ENCODE measurements at places on chromosomes 4 and X. TPM values are rescaled to one million over a fixed set of nuclear protein-coding genes. Genes with fewer than 3 reads are reported as not detected.

- DNase-seq = no peak
Measured at GRCh38 chrX:105120463-105120862, 100.0 kb downstream of the TEX13A start.

The GLRA3 gene
- polyA plus RNA-seq = not detected

The RENBP gene
- 5.1 TPM for polyA plus RNA-seq

- no peak for DNase-seq
Measured at GRCh38 chr4:120664851-120665250, 257.7 kb downstream of the PRDM5 start.

The ATG4A gene
- polyA plus RNA-seq = 22.9 TPM

DNA sequence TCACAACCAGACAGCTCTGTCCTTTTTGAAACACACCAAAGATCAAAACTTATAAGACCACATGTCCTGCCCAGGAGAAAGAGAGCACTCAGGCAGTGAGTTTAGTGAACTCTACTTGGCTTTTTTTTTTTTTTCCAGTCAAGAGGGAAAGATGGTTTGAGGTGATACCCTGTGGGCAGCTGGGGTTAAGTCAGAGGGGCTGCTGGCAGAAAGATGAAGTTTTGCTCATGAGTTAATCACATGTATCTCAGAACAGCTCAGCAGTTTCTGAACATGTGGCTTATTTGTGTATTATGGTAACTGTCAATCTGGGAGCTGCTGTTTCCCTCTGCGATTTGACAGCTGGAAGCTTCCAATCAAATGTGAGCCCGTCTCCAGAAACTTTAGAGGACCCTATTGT, 56.4 kb upstream of the MAP3K15 start:
- DNase-seq = no peak

GRCh38 chr4:32672359-32672758, 1952.2 kb downstream of the PCDH7 start:
- DNase-seq = no peak

DNA sequence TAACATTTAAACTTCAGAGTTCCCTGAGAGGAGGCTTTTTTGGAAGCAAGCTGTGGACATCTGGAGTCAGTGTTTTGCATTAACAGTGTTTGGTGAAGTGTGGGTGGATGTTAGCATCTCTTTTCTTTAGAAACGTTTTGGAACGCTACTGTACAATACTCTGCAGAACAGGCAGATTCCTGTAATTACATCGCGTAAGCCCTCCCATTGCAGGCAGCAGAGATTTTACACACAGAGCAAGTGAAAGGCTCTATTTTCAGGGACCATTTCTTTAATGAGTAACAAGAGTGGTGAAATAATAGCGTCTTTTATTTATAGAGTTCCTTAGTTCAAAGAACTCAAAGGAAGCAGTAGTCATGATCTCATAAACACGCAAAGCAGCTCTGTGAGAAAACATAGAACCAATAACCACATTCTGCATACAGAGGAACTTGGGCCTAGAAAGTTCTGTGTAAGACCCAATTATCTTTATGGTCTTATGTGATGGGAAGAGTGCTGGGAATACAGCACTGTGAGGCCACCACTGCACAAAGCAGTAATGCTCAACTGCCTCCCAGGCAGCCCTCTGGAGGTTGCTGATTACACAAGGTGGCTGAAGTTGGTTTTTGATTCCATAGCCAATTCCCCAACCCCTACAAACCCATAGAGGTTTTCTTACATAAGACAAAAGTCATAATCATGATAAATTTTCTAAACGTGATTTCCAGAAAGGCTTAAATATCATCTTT, 298.7 kb upstream of the EPHA5 start:
- DNase-seq = peak; percentile 54

The RHOXF1 gene
- 0.35 TPM for polyA plus RNA-seq

DNA sequence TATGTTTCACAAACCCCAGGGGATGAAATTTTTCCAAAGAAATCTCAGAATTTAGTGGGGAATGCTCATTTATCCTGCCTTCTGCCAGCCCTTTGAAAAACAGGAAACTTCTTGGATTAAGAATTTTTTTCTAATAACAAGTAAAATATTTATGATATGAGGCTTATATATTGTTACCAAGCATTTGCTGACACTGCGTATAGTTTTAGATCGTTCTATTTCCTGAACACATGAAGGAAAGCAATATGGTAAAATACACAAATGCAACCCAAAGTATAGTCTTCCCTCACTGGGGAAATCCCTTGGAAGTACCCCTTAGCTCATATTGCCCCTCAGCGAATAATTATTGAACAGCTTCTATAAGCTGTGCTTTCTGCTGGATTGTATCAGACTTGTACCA, 54.4 kb upstream of the MND1 start:
- DNase-seq = no peak

GRCh38 chrX:45801554-45801953, 600.9 kb upstream of the DIPK2B start:
- no peak for DNase-seq

The ELOVL6 gene
- polyA plus RNA-seq = 7.4 TPM

The ENPEP gene
- 18.1 TPM for polyA plus RNA-seq

GRCh38 chrX:123732670-123733363, at the start of gene THOC2:
Gene THOC2, minus strand, starts transcription at chrX:123733052. Its CDS starts 30 bp downstream, at chrX:123733022.
- peak; percentile 86 for DNase-seq

- no peak for DNase-seq
Measured at GRCh38 chr4:174116021-174116420, 167.4 kb downstream of the FBXO8 start.

The MTTP gene
- polyA plus RNA-seq = 1.6 TPM

DNA sequence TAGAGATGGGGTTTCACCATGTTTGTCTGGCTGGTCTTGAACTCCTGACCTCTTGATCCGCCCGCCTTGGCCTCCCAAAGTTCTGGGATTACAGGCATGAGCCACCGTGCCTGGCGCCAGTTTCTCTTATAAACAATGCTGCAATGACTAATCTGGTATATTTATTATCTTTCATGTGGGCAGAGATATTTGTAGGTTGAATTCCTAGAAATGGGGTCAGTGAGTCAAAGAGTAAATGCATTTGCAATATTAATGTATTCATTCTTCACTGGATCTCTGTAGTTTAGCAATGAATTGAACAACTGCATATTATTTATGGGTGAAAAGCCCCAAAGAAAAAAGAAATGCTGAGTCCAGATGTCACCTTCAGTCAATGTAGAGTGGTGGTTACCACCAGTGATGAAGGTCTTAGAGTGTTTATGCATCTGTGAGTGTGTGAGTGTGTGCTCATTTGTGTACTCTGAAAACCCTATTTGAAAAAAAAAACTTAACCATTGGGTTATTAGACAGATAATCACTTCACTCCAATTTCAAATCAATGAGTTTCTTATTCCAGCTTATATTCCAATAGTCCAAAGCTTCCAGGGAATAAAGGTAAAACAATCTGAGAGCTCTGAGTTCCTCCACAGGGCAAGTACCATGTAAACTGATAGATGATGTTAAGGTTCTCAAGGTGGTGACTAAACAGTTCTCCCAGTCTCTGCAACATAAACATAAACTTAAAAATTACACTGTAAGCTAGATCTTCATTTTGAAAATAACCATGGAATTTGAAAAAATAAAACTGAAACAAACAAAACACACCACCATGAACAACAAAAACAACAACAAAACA, 22.6 kb upstream of the CD38 start:
- DNase-seq = no peak

The WAS gene
- 4.2 TPM for polyA plus RNA-seq

GRCh38 chr4:100420571-100420970, 97.3 kb downstream of the EMCN start:
- DNase-seq = no peak

DNA sequence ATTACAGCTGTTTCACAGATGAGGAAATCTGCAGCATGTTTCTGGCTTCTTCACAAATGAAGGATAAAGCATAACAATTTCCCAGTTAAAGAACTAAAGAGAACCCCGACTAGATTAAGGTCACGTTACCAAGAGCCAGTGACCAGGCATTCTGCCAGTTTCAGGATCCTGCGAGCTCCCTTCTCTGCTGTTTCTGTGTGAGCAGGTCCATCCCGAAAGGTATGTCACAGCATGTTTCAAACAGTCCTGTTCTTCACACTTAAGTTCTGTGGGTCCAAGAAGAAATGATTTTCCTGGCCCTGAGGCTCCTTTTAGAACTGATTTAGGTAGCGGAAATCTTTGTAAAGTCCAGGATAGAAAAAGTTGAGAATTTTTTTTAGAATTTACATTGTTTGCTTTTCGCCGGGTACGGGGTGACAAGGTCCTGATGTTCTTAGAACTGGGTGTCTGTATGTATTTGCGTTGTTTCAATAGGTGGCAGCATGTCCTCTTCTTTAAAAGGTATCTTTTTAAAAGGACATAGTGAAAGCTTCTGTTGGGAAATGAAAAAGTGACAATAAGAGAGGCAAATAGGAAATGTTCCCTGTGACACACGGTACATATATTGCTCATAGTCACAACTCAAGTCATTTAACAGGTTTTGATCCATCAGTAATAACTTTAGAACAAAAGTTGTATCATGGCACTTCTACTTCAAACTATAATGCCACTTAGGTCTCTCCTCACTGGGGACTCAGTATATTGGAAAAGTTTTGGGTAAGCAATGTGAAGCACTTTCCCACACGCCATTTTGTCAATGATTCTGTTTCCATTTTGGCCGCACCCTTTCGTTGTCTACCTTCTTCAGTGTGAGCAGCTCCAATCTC, 18.4 kb downstream of the IL21 start:
- peak; percentile 38 for DNase-seq

DNA sequence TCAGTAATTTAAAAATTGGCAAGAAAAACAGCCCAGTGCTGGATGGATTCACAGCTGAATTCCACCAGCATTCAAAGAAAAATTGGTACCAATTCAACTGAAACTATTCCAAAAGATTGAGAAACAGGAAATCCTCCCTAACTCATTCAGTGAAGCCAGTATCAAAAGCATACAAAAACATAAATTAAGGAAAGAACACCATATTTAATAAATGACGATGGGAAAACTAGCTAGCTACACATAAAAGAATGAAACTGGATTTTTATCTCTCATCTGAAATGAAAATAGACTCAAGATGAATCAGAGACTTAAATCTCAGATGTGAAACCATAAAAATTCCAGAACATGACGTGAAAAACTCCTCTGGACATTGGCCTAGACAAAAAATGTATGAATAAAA, 516.8 kb upstream of the SPANXN1 start:
- peak; percentile 3 for DNase-seq

- no peak for DNase-seq
Measured at GRCh38 chr4:165410214-165410613, 31.4 kb downstream of the CPE start.

The SUPT20HL1 gene
- polyA plus RNA-seq = not detected

DNA sequence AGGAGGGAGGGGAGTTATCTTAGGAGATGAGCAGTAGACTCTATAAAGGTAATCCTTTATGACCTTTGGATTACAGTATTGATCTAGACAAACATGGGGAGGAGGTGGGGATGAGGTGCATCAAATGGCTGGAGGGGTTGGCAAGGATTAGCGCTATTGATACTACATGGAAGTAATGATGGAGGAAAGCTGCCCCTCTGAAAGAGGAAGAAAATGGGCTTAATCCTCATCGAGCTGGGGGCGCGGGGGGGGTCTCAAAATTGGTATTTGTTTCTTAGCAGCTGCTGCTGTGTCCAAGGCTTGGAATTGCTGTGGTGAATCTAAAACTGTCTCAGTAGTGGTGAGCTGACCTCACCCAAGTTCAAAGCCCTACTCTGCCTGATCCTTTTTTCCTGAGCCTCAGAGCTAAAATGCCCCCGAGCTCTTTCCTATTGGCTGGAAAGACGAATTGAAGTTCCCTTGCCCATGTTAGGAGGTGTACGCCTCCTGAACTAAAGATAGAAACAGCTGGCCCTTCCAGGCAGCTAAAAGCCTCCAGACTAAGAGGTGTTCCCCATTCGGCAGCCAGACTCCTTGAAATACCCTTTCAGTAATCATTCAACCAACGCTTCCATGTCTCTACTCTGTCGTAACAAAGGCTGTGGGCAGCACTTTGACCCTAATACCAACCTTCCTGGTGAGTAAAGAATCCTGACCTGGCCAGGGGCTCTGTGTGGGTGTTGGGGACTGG, at the start of gene ITGB1BP2:
Gene ITGB1BP2, plus strand, starts transcription at position 556 of the 730 bp plus-strand sequence. Its CDS starts 57 bp downstream, at position 613.
- peak; percentile 20 for DNase-seq

The WDR19 gene
- 21.7 TPM for polyA plus RNA-seq

The PRICKLE3 gene
- polyA plus RNA-seq = 4.3 TPM

GRCh38 chrX:48972220-48973164, 848 bp upstream of the KCND1 start:
- DNase-seq = no peak

- no peak for DNase-seq
Measured at GRCh38 chrX:41630091-41630490, 58.7 kb upstream of the GPR34 start.

DNA sequence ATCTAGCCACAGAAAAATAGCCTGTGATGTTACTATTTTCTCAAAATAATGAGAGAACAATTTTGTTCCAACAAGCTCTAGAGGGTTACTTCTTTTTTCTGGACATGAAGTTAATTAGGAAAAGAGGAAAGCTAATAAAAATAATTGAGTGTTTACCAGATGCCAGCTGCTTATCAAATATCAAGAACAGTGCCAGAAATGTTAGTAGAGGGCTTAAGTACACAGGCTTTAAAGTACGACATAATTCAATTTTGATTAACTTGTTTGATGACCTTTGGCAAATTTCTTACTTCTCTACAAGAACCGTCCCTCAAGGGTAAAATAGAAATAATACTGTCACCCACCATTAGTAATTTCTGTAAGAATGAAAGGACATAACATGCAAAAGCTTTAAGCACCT, 977.0 kb downstream of the FSTL5 start:
- no peak for DNase-seq

DNA sequence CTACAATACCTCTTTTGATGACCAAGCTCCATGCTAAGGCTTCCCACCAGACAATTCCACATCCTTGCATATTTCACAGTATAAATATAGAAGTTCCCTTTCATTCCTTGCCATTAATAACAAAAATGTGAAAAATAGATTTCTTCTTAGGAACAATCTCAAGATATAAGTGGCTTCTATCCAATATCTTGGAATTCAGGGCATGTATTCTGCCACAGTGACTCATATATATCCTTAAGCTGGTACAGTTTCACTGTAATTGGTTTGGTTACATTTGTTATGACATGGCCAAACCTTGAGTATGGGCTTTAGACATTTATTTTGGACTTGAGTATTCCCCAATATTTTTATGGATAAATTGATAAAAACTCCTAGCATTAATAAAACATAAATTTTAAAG, 181.7 kb upstream of the DDX53 start:
- no peak for DNase-seq

The BGN gene
- polyA plus RNA-seq = 101 TPM

GRCh38 chr4:128298852-128299251, 11.2 kb upstream of the PGRMC2 start:
- no peak for DNase-seq

GRCh38 chr4:103994059-103994458, 274.3 kb upstream of the TACR3 start:
- DNase-seq = no peak

GRCh38 chr4:54614149-54614548, 43.6 kb upstream of the KIT start:
- DNase-seq = no peak

GRCh38 chr4:58732973-58733372, 1622.8 kb upstream of the IGFBP7 start:
- no peak for DNase-seq
